ENCODE measurements at places on chromosomes 12 and 14.

- DNase-seq = no peak
Observed at GRCh38 chr12:24139035-24139434, 189.6 kb upstream of the SOX5 start.

GRCh38 chr12:130421896-130422295 lies 84.2 kb downstream of the PIWIL1 start:
- DNase-seq = no peak

GRCh38 chr12:3097186-3097804 lies 20.1 kb downstream of the TSPAN9 start:
- no peak for DNase-seq

- DNase-seq = no peak
Observed at GRCh38 chr14:40757376-40757950, 849.2 kb upstream of the LRFN5 start.

- DNase-seq = no peak
Observed at GRCh38 chr12:116257215-116257614, 20.3 kb downstream of the MED13L start.

GRCh38 chr12:26845057-26845666 lies 12.2 kb upstream of the ITPR2 start:
- no peak for DNase-seq

DNA sequence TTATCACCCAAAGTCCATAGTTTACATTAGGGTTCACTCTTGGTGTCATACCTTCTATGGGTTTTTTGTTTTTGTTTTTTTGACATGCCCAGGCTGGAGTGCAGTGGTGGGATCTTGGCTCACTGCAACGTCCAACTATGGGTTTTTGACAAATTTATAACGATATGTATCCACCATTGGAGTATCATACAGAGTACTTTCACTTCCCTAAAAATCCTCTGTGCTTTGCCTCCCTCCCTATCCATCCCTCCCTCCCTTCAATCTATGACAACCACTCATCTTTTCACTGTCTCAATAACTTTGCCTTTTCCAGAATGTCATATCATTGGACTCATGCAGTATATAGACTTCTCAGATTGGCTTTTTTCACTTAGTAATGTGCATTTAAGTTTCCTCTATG lies 139.0 kb upstream of the CCDC198 start:
- no peak for DNase-seq

DNA sequence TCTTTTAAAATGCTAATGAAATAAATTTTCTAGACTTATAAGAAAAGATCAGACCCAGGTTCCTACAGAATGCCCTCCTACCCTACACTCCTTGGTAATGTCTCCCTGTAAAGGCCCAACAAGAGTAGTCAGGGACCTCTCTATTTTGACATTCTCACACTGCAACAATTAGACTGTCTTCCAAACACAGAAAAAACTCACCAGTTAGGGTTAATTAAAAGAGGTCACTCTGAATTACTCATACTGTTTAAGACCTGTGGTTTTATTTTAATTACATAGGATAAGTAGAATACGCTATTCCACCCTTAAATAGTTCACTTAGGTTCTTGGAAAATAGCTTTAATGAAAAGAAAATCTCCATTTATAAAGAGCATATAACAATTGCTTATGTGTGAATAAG lies 142.4 kb downstream of the ITPR2 start:
- no peak for DNase-seq

- DNase-seq = no peak
Observed at GRCh38 chr14:99329711-99330315, 57.8 kb upstream of the BCL11B start.

GRCh38 chr12:46702581-46703344 lies 123.0 kb downstream of the SLC38A4 start:
- DNase-seq = no peak

- no peak for DNase-seq
Observed at GRCh38 chr14:75871181-75871880, 110.5 kb downstream of the TGFB3 start.

- DNase-seq = no peak
Observed at GRCh38 chr12:111409780-111410430, 4.2 kb downstream of the SH2B3 start.

DNA sequence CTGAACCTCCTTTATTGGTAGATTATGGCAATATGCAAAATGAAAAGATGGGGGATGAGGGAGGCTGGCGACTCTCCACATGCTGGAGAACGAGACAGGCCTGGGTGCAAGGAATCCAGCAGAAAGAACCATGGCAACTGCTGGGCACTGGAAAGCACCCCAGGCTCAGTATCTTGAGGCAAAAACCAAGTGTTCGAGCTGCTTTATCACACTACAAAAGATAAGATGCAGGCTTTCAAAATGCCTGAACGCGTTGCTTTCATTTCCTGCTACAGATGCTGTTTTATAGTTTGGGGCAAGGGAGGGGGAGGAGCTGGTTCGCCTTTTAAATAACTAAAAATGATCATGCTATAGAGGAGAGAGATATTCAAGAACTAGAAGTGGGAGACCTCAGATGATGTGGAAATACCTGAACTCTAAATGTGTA lies 38.9 kb downstream of the NIN start:
- no peak for DNase-seq

GRCh38 chr14:63713058-63713457 lies 14.8 kb downstream of the SGPP1 start:
- DNase-seq = no peak

GRCh38 chr12:106632797-106633450 lies 50.1 kb downstream of the RFX4 start:
- no peak for DNase-seq

DNA sequence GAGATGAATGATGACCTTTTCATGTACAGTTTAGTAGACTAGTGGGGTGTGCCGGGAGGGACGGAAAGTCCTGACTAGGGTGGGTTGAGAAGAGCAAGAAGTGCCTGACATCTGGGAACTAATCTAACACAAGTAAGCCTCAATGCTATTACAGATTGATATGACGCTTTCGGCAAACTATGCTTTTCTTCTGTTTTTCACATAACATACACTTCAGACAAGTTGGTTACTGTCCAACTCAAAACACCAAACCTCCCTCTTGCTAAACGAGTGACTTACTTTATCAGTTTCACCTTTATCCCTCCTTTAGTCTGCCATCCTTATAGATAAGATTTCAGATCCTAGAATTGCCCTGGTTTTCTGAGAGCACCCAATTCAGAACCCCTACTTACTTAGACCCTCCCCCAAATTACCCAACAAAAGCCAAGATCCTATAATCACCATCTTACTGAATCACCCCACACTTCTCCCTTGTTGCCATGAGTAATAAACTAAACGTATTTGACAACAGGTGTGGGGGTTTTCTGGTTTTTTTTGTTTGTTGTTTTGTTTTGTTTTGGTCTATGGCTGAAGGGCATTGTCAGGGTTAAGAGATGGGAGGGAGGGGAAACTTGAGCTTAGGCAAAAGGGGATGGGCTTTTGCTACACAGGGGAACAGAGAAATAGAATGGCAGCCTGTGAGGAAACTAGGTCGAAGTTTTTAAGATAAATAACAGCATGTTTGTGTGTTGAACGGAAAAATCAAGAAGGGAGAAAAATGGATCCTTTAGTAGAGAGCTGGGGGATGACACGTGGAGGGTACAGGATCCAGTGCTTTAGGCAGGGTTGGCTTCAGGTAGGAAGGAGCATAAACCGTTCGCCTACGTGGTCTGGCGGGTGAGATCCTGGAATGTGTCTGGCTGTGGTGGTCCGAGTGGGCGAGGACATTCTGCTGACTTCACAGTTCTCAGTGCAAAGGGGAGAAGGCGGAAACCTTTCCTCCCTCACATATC lies 6.1 kb upstream of the PSMA3 start:
- DNase-seq = no peak

DNA sequence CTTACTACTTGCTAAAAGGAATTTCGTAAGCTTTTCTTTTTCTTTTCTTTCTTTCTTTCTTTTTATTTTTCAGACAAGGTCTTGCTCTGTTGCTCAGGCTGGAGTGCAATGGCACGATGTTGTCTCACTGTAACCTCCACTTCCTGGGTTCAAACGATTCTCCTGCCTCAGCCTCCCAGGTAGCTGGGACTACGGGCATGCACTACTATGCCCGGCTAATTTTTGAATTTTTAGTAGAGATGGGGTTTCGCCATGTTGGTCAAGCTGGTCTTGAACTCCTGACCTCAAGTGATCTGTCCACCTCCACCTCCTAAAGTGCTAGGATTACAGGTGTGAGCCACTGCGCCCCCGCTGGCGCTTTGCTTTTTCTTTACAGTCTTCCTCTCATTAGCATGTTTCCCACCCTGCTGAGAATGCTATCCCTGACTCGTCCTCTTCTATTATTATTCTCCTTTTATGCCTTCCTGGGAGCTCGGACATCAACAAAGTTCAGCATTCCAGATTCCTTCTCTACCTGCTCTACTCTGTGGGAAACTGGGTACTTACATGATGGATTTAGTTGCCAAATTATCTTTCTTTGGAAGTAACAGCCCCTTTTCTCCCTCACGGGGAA lies 3.1 kb downstream of the MTHFD1 start:
- no peak for DNase-seq

DNA sequence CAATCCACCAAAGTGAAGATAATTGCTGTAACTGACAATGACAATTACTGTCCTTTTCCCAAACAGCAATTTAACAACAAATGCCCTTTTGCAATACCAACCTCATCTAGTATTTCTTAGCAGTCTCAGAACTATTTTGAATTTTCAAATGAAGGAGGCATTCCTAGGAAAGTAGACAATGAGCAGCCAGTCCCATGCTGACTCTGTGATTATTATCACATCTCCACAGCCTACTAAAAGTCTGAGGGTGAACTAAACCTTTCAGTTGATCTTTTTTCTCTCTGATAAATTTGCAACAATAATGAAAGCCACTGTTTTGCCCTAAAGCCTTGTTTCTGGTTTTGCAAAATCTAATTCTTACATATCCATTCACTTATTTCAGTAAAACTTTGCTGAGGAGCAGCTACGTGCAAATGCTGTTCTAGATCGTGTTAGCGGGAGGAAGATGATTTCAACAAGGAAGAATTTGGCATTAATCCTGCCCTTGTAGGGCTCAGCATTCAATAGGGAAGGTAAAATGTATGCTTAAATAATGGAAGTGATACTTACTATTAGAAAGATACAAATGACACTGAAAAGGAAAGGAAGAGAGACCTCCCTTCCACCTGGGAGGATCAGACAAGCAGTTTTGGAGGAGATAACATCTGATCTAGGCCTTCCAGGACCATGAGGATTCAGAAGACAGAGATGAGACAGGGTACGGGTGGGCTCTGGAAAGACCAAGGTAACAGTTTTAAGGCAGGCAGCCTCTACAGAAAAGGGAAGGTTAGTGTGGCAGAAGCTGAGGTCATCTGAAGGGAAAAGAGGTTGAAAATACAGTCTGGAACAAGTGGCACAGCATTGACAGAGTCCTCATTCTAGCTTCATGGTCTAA lies 47.4 kb downstream of the SLC38A1 start:
- DNase-seq = no peak

DNA sequence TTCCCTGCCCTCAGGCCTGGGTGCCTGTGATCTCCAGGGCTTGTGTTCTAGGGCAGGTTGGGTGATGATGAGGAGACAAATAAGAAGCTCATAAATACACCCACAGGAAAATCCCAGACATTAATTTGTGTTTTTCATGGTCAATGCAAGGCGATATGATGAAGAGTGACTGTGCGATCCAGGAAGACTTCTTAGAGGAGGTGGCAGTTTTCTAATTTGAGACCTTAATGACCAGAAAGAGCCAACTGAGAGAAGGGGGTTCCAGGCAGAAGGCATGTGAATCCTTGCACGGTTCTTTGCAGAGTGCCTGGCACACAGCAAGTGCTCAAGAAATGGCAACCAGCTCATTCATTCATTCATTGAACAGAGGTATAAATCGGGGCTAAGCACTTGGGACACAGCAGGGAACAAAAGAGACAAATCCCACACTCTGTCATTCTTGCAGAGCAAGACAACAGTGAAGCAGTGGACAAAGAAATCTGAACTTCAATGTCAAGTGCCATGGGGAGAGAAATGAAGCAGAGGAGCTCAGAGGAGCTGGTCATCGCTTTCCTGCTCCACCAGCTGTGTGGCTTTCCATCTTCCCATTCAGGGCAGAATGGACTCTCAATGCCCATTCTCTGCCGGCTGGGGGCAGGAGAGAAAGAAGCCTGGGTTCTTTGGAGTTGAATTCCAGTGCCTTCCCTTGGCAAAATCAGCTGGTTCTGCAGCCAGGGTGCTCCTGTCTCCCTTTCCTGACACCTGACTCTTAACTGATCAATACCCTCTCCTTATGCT lies 128.3 kb downstream of the AACS start:
- no peak for DNase-seq

- DNase-seq = no peak
Observed at GRCh38 chr12:5280086-5280485, 151.8 kb upstream of the NTF3 start.

DNA sequence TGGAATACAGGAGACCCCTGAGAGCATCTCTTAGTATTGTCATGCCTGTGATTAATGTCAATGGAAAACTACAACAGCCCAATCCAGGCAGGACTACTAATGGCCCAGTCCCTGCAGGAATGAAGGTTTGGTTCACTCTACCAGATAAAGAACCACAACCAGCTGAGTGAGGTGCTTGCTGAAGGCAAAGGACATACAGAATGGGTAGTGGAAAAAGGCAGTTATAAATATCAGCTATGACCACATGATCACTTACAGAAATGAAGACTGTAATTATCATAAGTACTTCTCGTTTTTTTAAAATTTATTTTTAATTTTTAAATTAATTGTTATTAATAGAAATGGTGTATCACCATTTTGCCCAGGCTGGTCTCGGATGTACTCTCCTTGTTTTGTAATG lies 17.2 kb upstream of the LPCAT3 start:
- no peak for DNase-seq

GRCh38 chr14:37579274-37579673 lies 15.8 kb downstream of the FOXA1 start:
- no peak for DNase-seq

GRCh38 chr12:122028905-122029560 lies 7.3 kb downstream of the BCL7A start:
- no peak for DNase-seq

DNA sequence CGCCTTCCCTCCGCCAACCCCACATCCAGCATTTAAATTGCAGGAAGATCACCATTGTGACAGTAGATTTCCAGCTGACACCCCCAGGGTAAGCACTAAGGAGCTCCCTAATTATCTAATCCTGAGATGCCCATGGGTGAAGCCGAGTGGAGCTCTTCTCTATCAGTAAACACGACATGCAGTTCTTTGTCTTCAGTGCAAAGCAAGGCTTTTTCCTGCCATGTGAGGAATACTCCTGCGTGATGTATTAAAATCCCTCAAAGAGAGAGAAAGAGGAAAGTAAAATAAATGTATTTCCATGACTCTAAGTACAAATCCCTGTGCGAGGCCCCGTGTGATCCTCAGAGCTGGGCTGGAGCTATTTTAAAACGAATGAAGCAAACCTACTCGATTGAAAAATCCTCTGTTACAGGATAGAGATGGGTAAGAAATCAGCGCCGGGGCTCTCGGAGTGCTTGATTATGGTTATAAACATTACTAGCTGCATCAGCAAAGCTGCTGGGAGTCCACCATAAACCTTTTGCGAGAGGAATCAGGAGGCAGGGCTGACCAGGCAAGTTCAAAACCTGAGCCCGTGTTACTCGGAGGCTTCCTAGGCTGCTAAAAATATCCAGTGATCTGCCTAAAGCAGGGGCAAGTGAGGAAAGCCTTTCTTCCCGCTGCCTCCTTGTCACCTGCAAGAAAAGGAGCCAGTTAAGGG lies 61.5 kb downstream of the MAP1LC3B2 start:
- DNase-seq = no peak

- DNase-seq = no peak
Observed at GRCh38 chr12:121144416-121144914, 11.8 kb downstream of the P2RX7 start.

GRCh38 chr12:95218150-95219133 lies 835 bp downstream of the VEZT start:
- no peak for DNase-seq

GRCh38 chr12:111209811-111210210 lies 159.1 kb downstream of the PHETA1 start:
- DNase-seq = no peak

All from cortex of kidney (tissue), 1 donor.